Colonic mucosa (tissue), 4 donors: ENCODE measurements at places on chromosomes 3 and 15. TPM values are rescaled to one million over a fixed set of nuclear protein-coding genes. Genes with fewer than 3 reads are reported as not detected.

GRCh38 chr15:42107473-42107872 is 13.1 kb upstream of the PLA2G4D start:
- H3K36me3 ChIP-seq, result no peaks in the 10 kb centered on the region
- H3K4me1 ChIP-seq, result peaks cover 7% of the 10 kb centered on the region
- H3K27me3 ChIP-seq, result no peaks in the 10 kb centered on the region
- no peak overlapping the region for H3K4me3 ChIP-seq

GRCh38 chr3:43288366-43288765 is 2.0 kb downstream of the SNRK start:
- H3K4me3 ChIP-seq, result peak overlapping the region; percentile 32
- no peaks in the 10 kb centered on the region for H3K27me3 ChIP-seq
- H3K27ac ChIP-seq, result peak overlapping the region; percentile 65
- peaks cover 13% of the 10 kb centered on the region for H3K4me1 ChIP-seq
- DNase-seq, result no peak

DNA sequence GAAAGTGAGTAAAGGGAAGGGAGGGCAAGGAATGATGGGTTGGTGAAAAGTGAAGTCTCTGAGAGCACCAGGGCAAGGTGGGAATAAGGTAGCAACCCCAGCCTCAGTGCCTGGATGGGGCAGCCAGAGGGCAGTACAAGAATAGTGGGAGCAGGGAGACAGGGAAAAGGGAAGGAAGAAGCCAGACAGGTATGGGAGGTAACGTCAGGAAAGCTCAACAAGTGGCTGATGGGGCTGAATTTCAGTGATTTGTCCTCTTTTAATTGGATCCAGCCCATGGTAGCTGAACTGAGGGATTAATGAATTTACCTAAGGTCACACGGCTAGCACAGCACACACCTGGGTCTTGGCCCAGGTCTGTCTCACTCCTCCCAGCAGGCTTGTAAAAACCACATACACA is 12.6 kb downstream of the RORA start:
- no peak overlapping the region for H3K4me3 ChIP-seq
- no peak for DNase-seq
- no peaks in the 10 kb centered on the region for H3K36me3 ChIP-seq
- H3K4me1 ChIP-seq, result no peaks in the 10 kb centered on the region

DNA sequence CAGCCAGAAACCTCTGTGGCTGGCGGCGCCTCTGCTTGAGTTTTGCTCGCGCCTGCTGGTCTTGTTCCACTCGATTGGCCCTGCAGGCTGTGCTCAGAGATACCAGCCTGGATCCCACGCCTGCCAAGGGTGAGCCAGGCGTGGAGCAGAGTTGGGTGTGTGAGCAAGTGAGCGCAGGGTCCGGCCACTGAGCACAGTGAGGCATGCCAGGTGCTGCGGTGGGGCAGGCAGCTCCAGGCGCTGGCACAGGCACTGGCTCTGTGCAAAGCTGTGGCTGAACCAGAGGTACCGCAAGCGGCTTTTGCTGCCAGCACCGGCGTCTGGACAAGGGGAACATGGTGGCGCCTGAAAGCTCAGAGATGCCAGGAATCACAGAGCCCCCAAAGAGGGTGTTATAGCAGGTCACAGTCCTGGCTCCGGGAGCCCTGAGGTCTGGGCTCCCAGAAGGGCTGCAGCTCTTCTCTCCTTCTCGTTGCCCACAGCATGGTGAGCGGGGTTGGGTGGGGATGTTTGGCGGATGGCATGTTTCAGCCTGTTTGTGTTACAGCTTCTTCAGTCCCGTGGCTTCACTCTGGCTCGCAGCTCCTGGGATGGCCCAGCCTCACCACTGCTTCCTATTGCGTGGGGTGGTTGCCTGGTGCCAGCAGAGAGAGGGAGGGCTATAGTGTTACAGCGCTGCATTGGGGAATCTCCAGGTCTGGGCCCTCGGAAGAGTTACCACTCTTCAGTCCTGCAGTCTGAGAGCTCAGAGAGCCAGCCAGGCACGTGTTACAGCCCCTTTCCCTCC is 73.9 kb downstream of the NR1D2 start:
- H3K4me1 ChIP-seq, result no peaks in the 10 kb centered on the region
- H3K27me3 ChIP-seq, result no peaks in the 10 kb centered on the region
- DNase-seq, result no peak
- no peaks in the 10 kb centered on the region for H3K36me3 ChIP-seq
- no peak overlapping the region for H3K27ac ChIP-seq

GRCh38 chr3:116824208-116824607 is 114.6 kb downstream of the TUSC7 start:
- no peaks in the 10 kb centered on the region for H3K27me3 ChIP-seq
- H3K4me3 ChIP-seq, result no peak overlapping the region
- no peaks in the 10 kb centered on the region for H3K4me1 ChIP-seq
- H3K27ac ChIP-seq, result no peak overlapping the region
- DNase-seq, result no peak

GRCh38 chr3:59775106-59775505 is 725.3 kb upstream of the CFAP20DC start:
- no peaks in the 10 kb centered on the region for H3K27me3 ChIP-seq
- no peak for DNase-seq
- no peaks in the 10 kb centered on the region for H3K4me1 ChIP-seq
- no peaks in the 10 kb centered on the region for H3K36me3 ChIP-seq
- no peak overlapping the region for H3K27ac ChIP-seq

DNA sequence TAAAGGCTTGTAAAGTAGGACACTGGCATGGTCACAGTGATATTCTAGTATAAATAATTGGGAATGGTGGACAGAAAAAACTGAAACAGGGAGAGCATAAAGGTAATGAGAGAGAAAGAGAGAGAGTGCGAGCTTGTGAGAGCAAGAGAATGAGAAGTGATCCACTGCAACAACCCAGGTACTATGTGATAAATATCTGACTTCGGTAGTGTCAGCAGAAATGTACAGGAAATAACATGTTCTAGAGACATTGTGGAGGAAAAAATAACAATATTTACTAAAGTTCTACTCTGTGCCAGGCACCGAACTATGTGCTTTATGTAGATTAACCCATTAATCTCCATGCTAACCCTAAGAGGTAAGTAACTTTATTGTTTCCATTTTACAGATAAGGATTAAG is 425.9 kb downstream of the ZBTB20 start:
- no peaks in the 10 kb centered on the region for H3K36me3 ChIP-seq
- H3K4me3 ChIP-seq, result no peak overlapping the region
- H3K4me1 ChIP-seq, result no peaks in the 10 kb centered on the region
- no peak for DNase-seq

GRCh38 chr15:46207341-46207740 is 572.5 kb downstream of the SQOR start:
- DNase-seq, result no peak
- no peak overlapping the region for H3K4me3 ChIP-seq
- H3K36me3 ChIP-seq, result no peaks in the 10 kb centered on the region
- no peaks in the 10 kb centered on the region for H3K27me3 ChIP-seq
- H3K27ac ChIP-seq, result no peak overlapping the region

DNA sequence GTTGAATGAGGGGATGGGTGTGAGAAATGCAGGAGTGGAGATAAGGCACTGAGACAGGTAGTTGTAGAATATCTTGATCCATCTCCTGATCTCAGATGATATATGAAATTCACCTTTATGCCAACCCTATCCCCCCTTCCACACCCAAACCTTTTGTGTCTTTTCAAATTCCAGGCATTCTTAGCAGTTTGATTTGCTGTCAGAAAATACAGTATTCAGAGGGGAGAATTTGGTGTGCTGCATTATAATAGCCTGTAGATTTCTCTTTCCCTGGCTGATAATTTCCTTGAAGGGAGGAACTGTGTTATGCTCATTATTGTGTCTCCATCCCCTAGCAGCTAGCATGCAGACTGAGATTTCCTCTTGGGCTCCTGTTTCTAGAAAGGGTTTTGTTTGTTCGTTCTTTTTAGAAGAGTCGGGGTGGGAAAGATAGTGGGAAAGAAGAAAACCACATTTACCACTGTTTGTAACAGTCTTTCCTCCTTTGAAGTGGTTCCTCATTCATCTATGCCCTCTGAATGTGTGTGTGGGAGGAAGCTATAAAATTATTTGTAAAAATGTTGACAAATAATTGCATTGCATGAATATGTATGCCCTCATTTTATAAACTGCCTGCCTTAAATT is 373.4 kb downstream of the DIPK2A start:
- no peak for DNase-seq
- no peaks in the 10 kb centered on the region for H3K4me1 ChIP-seq
- H3K27ac ChIP-seq, result no peak overlapping the region
- no peaks in the 10 kb centered on the region for H3K27me3 ChIP-seq
- H3K36me3 ChIP-seq, result no peaks in the 10 kb centered on the region

GRCh38 chr15:34331809-34332208 is 5.8 kb downstream of the SLC12A6 start:
- DNase-seq, result no peak
- H3K4me3 ChIP-seq, result no peak overlapping the region
- H3K27me3 ChIP-seq, result no peaks in the 10 kb centered on the region
- H3K36me3 ChIP-seq, result no peaks in the 10 kb centered on the region
- no peaks in the 10 kb centered on the region for H3K4me1 ChIP-seq

DNA sequence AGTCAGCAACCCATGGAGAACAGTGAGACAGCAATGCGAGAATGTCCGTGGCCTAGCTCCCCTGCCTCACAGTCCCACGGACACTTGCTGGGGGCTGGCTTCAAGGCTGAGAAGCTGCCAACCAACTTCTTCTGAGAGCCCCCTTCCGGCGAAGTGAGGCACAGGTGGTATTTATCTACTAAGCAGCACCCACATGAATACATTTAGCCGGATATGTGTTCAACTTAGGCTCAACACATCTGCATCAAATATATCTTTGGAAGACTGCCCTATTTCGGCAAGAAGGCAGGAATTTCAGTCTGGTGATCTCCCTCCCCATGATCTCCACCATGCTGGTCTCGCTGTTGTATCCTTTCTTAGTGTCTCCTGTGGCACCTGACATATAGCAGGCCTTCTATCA is 340.9 kb upstream of the NR2E3 start:
- no peaks in the 10 kb centered on the region for H3K27me3 ChIP-seq
- no peak overlapping the region for H3K4me3 ChIP-seq
- no peak overlapping the region for H3K27ac ChIP-seq
- no peak for DNase-seq
- no peaks in the 10 kb centered on the region for H3K4me1 ChIP-seq

DNA sequence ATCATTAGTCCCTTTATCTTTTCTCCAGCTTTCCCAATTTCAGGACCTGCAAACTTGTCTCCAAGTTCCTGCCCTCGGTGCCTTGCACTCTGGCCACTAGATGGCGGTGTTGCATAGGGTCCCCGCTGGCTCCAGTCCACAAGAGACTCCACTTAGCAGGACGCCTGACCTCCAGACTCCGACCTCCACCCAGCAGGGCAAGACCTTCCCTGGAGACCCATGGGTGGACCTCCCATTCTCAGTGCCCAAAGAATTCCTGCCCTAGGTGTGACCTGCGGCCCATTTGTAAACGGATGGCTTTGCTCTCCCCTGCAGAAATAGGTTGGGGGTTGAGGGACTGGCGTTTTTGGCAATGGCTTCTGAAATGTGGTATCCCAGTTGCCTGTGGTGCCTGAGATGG is 82.6 kb downstream of the LSM3 start:
- H3K36me3 ChIP-seq, result no peaks in the 10 kb centered on the region
- H3K27me3 ChIP-seq, result no peaks in the 10 kb centered on the region
- H3K27ac ChIP-seq, result no peak overlapping the region
- no peak overlapping the region for H3K4me3 ChIP-seq
- no peaks in the 10 kb centered on the region for H3K4me1 ChIP-seq

GRCh38 chr3:39254806-39255449 is 24.9 kb downstream of the CX3CR1 start:
- H3K36me3 ChIP-seq, result no peaks in the 10 kb centered on the region
- H3K4me3 ChIP-seq, result no peak overlapping the region
- no peak for DNase-seq
- H3K27ac ChIP-seq, result no peak overlapping the region
- no peaks in the 10 kb centered on the region for H3K27me3 ChIP-seq

DNA sequence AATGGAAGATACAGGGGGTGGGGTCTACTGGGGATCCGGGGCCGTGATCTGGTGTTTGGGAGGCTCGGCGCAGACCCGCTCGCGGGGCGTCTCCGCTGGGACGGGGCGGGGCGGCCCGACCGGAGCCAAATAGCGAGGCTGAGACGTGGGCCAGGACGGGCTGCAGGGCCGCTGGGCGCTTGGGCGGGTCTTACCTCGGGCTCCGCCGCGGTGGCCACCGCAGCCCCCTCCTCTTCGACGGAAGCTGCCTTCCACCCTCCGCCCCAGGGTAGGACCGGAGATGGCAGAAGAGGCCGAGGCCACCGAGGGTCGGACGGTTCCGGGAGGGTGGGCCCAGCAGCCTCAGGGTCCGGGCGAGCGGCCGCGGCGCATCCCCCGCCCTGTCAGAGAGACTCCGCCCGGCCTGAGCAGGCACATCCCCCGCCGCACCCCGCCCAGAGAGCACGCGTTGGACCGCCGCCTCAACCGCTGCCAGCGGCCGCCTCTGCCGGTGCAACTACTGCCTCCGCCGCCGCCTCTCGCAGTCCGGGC is 399 bp downstream of the MYO9A start:
- H3K36me3 ChIP-seq, result no peaks in the 10 kb centered on the region
- H3K27me3 ChIP-seq, result no peaks in the 10 kb centered on the region
- H3K27ac ChIP-seq, result peak overlapping the region; percentile 86
- peak overlapping the region; percentile 62 for H3K4me3 ChIP-seq

- no peaks in the 10 kb centered on the region for H3K36me3 ChIP-seq
- H3K27ac ChIP-seq, result peak overlapping the region; percentile 84
- no peak overlapping the region for H3K4me3 ChIP-seq
- no peaks in the 10 kb centered on the region for H3K27me3 ChIP-seq
- DNase-seq, result no peak
Observed at GRCh38 chr3:172536993-172537419, 13.8 kb upstream of the TNFSF10 start.

DNA sequence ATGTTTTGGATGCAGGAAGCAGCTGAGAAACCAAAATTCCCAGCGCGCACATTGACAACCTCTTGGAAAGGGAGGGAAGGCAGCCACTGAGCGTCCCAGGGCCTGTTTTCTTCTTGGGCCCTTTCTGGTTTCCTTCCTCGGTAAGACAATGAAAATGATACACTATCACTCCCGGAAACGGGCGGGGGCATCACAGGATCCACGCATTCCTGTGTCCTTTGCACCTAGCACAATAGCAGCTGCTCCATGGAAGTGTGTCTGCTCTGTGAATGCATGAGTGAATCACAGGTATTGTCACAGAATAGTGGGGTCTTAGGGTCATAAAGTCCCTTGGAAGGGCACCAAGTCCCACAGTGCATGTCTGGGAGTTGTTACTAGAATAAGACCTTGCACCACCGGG is 6.3 kb upstream of the ITPKA start:
- H3K4me1 ChIP-seq, result peaks cover 1% of the 10 kb centered on the region
- DNase-seq, result no peak
- H3K36me3 ChIP-seq, result no peaks in the 10 kb centered on the region
- no peak overlapping the region for H3K27ac ChIP-seq

PPP2R3A gene
- 10.9 TPM for total RNA-seq

ZNF80 gene
- total RNA-seq, result not detected

TTC21A gene
- total RNA-seq, result 2.8 TPM

MCF2L2 gene
- 1.4 TPM for total RNA-seq

ADPRH gene
- 2.0 TPM for total RNA-seq

GHRL gene
- total RNA-seq, result 0.67 TPM

HES1 gene
- total RNA-seq, result 102 TPM

HDC gene
- 2.0 TPM for total RNA-seq

CHMP2B gene
- total RNA-seq, result 103 TPM

HHLA2 gene
- total RNA-seq, result 57.9 TPM

ZNF660 gene
- total RNA-seq, result 0.57 TPM

RAB7A gene
- total RNA-seq, result 221 TPM
